Activated T-helper 1 cell treated with anti-CD3 and anti-CD28 coated beads, Interleukin-2, amount 50 U/mL, for 16 hours (primary cell): ENCODE measurements at places on chromosomes 5 and 9.

DNA sequence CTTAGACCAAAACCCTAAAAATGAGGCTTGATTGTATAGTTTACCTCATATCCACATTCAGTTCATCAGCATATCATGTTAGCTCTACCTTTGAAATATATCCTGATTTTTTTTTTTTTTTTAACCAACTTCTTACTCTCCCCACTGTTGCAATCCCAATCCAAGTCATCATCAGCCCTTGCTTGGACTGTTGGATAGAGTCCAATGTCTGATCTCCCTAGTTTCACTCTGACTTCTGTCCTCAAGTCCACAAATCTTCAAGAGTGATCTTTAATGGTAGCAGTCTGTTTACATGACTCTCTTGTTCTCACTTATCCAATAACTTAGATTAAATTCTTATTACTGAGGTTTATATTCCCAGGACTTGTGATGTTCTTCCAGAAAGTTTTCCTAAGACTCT lies 30.8 kb downstream of the NAA35 start:
- no peak for DNase-seq

- DNase-seq: no peak
Measured at GRCh38 chr5:174082286-174082685, 36.8 kb downstream of the NSG2 start.

- no peak for DNase-seq
Measured at GRCh38 chr9:135341612-135342169, 137.9 kb upstream of the PPP1R26 start.

DNA sequence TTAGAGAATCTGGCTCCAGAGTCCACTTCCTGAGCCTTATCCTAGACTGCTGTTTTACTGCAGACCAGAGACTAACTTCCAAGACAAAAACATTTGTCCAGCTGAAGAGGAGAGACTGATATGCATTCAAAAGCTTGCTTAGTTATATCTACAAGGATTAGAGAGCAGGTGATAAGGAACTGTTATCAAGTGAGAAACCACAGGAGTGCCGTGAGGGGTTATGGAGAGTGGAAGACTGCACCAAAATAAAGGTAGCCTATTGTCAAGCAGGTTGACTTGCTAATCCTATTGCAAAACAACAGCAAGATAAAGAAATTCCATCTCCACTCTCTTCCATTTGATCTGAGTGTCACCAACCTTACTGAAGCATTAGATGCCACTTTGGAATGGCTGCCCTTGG lies 139.1 kb downstream of the SCAMP1 start:
- DNase-seq: no peak

DNA sequence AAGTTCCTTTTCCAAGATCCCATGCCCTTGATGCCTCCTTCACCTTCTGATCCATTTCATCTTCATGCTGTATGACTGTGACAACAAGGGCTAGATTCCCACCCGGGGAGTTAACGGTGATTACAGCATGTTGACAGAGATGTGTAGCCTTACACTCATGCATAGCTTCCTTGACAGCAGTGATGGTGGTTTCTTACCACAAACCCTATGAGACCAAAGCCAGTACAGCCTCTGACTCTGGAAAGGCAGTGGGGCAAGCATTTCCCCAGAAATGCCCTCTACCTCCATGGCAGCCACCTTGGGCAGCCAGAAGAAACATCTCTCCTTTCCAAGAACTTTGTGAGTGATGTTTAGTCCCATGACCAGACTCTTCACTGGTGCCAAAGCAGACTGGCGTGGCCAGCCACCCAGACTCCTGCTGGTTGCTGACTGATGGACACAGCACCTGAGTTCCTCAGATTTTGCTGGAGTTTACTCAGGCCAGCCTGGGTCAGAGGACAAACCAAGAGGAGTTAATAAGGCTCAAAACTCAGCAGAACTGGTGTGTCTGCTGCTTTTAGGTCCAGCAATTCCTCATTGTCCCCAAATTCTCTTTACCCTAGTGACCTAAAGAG lies 199.7 kb upstream of the SLC27A6 start:
- DNase-seq: no peak

GRCh38 chr5:124342027-124342471 lies 404.4 kb downstream of the ZNF608 start:
- DNase-seq: no peak

DNA sequence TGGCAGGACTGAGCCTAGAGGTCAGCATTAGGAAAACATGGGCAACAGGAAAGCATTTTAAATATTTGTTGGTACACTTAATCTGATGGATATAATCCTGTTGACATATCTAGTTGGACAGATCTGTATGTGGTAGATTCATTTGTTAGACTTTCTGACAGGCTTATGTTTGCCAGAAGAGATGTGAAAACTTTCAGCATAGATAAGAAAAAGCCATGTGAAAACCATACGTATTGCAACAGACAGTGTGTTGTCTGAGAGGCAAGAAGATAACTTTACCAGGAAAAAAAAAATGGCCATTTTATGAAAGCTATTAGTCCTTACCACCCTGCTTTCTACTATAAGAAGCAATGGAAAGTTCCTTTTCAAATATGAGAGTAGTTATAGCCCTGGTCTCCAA lies 1902.2 kb upstream of the C9orf72 start:
- DNase-seq: no peak

GRCh38 chr9:7228726-7229125 lies 471.0 kb downstream of the KDM4C start:
- DNase-seq: no peak

DNA sequence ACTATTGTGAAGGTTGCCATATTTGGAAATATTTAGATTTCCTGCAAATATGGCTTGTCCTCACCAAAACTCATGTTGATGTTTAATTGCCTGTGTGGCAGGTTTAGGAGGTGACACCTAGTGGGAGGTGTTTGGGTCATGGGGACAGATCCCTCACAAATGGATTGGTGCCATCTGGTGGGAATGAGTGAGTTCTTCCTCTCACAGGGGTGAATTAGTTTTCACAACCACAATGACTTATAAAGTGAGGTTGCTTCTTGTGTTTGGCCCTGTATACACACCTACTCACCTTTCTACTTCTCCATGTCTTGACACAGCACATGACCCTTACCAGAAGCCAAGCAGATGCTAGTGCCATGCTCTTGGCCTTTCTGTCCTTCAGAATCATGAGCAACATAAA lies 41.1 kb downstream of the ISOC1 start:
- DNase-seq: no peak

DNA sequence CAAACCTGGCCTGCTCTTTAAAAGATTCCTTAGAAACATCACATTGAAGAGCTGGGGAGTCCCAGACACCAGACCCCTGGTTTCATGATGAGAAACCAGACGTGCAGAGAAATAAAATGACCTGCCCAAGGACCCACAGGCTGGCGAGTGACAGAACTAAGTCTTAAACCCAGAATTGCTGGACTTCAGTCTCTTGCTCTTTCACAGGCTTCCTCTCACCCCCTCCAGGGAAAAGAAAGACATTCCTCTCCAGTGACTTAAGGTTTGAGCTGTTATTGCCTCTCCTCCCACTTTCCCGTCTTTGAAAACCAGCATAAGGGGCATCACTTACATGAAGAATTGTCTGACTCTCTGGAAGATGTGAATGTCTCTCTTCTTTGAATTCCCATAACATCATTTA lies 535.2 kb downstream of the IRX1 start:
- no peak for DNase-seq

- DNase-seq: peak; percentile 62
Measured at GRCh38 chr5:56951946-56952691, at the start of gene MIER3. TSS of gene MIER3 (minus strand) at chr5:56952123. CDS start at chr5:56952102, 21 bp downstream.

DNA sequence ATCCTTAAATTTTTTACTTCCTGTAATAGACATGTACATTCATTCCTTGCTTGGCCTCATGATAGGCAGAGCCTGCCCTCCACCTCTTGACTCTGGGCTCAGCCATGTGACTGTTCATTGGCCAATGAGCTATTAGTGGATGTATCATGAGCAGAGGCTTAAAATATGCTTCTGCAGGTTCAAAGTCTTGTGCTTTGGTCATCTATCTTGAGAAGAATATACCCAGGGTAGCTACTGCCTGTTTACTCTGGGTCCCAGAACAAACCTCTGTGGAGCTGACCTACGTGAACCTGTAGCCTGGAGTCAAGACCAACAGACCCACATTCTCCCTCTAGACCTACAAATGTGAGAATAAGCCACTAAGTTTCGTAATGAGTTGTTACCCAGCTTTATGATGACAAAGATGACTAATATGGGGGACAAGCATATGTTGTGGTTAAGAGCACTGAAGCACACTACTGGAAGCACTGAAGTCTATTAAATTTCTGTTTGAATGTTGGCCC lies 244.4 kb downstream of the MAST4 start:
- no peak for DNase-seq

DNA sequence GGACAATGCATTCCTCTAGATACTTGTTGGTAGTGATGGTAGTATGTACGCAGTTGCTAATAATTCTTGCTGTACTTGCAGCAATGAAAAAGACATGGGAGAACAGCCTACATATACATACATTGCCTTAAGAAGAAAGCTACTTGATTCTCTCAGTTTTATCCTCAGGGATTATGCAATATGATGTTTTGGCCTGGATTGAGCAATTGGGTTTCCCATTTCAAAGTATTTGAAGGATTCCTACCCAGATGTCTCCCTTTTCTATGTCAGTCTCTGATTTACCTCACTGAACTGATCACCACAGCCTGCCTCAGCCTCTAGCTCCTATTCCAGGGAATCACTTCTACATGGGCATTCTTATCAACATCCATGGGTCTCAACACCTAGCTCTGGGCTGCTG lies 210.1 kb upstream of the CDH10 start:
- DNase-seq: no peak

GRCh38 chr9:136053757-136054142 lies 41.3 kb downstream of the NACC2 start:
- no peak for DNase-seq

DNA sequence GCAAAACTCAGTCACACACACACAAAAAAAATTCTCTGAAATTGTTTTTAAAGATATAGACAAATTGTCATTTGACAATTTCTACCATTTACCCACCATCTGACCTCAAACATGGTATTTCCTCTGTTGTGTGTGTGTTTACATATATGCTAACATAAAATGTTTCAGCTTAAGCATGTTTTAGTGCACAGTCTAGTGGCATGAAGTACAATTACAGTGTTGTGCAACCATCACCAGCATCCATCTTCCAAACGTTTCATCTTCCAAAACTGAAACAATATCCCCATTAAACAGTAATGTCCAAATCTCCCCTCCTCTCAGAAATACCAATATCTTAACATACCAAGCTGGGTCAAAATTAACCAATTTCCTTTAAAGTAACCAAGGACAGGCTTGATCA lies 65.2 kb downstream of the MYO10 start:
- no peak for DNase-seq

DNA sequence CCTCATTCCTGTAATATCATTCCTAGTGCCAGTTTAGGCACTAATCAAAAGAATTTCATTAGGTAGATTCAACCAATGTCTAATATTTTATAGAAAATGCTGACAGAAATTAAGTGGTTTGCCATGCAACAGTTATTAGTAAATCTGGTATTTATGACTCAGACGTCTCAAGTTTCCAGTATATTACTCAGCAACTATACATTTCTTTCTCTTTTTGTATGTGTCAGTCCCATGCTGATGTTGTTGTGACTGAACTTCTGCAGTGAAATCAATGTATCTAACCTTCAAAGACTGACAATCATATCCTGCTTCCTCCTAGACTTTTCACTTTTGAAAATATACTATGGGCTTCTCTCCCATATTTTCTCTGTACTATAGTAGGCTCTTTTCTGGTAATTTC lies 822.5 kb downstream of the NR2F1-AS1 start:
- DNase-seq: no peak

GRCh38 chr5:94788527-94788926 lies 170.1 kb downstream of the SLF1 start:
- DNase-seq: no peak

DNA sequence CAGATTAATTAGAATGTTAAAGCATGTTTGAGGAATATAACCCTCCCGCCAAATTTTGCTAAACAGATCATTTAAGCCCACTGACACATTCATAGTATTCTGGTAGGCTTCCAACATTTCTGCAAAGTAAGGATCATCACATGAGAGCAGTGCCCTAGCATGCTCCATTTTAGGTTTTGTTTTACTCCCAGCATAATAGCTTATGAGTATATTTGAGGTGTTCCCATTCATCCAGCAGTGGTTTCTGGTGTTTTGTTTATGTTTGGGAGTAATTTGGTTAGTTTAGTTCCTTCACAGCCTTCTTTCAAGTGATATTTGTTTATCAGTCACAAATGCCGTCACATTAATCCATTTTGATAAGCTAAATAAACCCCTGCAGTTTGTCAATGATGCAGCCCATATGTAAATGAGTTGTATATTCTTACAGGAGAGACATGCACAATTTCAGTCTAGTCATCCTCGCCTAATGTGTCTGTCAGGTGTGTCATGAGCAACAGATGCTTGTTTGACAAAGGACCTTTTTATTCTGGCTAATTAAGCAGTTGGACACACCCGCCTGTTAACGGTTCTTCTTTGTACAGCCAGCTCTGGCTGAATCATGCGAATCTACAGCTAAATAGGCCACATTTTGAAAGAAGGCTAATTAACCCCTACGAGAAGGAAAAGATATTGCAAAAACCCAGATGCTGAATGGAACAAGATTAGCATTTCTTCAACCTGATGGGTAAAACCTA lies 124.4 kb downstream of the RFX3 start:
- DNase-seq: no peak

DNA sequence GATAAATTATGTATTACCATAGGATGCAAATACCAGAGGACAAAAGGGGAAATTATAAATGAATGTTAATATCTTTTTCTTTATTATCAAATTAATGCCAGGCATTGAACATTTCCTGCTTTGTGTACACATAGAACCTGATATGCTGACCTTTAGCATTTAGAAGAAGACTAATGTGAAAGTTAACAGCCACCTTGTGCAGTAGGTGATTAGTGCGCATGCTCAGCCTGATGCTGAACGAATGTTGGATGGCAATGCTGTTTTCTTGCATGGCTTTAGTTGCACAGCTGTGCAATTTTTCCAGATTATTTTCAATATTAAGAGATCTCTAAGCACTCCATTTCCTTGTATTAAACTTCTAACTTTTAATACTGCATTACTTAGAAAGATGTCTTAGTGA lies 45.5 kb downstream of the CCNH start:
- DNase-seq: no peak

- DNase-seq: no peak
Measured at GRCh38 chr5:91742550-91742949, 359.4 kb upstream of the ARRDC3 start.

DNA sequence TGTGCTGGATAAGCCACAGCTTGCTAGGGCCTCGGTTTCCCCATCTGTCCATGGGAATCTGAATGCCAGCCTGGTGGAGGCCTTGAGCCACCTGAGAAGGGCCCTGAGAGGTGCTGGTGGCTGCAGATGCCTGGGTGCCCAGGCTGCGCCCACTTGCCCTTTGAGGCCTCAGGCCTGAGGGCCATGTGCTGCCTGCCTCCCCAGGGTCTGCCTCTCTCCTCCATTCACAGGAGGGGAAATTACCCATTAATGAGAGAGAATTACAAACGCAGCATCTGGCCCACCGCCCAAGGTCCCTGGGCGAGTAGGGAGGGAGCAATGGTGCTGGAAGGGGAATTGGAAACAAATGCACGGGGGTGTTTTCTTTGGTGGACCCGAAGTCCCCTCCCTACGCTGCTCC lies 59.6 kb downstream of the BARX1 start:
- no peak for DNase-seq
